Activated CD8-positive, alpha-beta memory T cell treated with anti-CD3 and anti-CD28 coated beads for 36 hours (primary cell): ENCODE measurements at places on chromosomes 2 and 18. TPM values are rescaled to one million over a fixed set of nuclear protein-coding genes. Genes with fewer than 3 reads are reported as not detected.

FMNL2 gene
- total RNA-seq: 0.57 TPM

INHBB gene
- not detected for total RNA-seq

MAP3K19 gene
- total RNA-seq: not detected

CLASP1 gene
- 67.4 TPM for total RNA-seq

FSHR gene
- total RNA-seq: not detected
